Iris pigment epithelial cell (primary cell): ENCODE measurements at places on chromosomes 2 and 18.

DNA sequence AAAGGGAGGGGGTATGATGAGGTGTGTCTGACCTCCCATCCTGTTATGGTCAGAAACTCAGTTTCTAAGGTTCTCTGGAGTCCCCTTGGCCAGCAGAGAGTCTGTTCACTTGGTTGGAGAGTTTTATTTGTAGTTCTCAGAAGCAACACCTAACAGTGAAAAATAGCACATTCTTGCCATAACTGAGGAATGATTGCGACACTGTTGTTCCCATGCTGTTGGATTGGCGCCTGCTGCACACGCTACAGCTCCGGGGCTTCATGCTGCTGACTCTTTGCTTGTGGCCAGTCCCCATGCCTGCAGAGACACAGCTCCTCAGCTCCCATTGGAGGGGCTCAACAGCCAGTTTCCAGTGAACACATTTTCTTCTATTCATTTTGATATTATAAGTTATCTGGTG, 42.1 kb downstream of the TPGS2 start:
- DNase-seq, result peak; percentile 93

DNA sequence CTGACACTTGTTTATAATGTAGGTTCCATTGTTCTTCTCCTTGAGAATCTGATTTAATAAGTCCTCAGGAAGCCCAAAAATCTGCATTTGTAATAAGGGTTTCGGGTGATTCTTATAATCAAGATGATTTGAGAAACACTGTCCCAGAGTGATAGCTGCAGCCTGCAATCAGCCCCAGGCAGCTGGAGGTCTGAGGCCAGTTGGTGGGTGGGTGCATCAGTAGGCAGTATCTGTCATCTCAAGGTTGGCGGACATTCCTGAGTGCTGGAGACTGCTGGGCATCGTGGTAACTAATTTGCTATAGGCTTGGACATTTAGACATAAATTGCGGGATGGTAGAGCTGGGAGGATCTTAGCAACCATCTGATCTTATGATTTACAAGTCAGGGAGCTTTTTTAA, 2.7 kb upstream of the IL18RAP start:
- no peak for DNase-seq

GRCh38 chr2:11744631-11745394, 1.6 kb upstream of the LPIN1 start:
- peak; percentile 76 for DNase-seq

DNA sequence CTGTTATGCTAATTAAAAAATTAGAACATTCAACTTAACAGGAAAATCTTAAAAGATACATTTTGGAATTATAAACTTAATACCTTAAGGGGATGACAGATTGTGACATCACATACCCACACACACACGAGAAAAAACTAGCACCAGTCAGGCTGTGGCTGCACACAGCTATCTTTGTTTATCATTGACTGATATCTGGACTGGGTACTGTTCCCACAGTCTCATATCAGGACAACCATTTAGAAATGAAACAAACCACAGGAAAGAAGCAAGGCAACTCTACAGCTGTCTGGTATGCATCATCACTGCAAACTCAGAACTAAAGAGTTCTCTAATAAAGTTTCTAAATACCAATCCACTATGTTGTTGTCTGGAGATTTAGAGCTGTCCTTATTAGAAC, 210.9 kb upstream of the SMAD7 start:
- DNase-seq, result peak; percentile 91

DNA sequence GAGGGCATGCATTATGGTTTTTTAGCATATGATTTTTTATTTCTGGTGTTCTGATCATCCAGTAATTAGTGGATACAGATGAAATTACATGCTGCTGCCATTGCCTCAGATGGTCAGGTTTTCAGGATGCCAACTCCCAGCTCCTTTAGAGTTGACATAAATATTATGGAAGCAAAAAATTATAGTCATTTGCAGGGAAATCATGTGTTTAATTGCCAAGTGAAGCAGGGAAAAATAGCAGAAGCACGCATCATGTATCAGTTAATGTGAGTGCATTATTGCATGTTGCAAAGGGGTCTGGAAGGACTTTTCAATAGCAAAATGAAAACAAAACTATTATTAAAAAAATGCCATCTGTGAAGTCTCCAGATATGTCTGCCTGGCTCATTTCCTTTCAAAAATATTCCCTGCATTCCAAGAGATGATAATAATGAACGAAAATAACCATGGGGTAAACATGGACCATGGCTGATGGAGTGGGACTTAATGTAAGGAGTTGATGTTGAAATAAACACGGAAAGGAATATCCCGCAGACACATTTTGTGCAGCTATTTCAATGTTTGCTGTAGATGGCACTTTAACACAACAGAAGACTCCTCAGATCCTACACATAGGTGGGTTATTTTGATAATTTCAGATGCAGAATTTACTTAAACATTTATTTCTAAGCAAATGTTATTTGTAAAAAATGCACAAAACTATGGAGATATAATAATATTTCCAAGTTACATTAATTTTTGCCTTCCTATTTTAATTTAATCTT, 87.7 kb upstream of the DYNAP start:
- DNase-seq, result no peak

GRCh38 chr2:74048843-74049519, 64.3 kb downstream of the TET3 start:
- no peak for DNase-seq

DNA sequence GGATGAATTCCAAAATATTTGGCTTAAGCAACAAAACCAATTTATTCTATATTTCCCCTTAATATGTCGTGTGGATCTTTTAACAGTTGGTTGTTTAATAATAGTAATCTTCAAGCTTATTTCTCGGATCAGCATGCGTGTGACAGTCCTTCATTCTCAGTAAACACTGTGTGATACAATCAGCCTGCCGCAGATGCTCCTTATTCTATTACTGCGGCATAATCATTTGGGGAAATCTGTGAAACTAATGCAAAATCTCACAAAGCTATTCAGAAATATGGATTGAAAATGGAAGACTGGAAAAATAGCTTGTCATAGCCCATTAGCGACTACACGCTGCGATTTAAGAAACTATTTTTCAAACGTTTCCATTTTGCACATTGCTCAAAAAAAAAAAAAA, 36.9 kb downstream of the LINC00305 start:
- no peak for DNase-seq

DNA sequence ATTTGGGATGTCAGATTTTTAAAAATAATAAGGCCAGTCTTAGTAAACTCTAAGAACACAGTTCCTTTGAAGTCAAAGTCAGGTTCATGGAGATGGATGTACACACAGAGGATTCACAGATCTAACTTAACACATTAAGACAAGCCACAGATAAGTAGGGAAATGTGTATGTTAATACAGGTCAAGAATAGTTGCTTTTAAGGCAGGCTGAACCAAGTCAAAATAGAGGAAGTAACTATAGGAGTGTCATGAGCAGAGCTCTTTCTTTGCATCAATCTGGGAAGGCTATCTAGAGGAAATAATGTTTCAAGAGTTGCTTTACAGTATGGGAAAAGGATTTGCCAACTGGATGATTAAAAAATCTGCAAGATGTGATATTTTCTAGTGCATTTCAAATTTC, 128.0 kb upstream of the FBXO11 start:
- no peak for DNase-seq

DNA sequence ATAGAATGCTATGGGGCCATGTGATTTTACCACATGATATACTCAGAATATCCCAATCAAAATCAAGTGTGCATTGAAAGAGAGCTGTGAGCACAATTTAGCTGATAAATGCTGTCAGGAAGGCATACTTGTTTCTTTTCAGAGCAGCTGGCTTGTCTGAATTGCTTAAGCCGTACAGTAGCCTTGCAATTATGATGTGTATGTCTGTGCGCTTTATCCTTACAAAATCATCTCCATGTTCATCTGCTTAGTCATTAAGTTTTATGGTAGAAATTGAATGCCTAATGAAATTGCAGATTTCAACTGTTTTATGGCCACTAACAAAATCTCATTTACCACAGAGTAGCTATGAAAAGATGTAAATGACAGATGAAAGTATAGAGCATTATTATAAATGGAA, 346.0 kb upstream of the DLGAP1 start:
- DNase-seq, result no peak

- DNase-seq, result peak; percentile 24
Observed at GRCh38 chr18:41681138-41681880, 273.7 kb upstream of the PIK3C3 start.

DNA sequence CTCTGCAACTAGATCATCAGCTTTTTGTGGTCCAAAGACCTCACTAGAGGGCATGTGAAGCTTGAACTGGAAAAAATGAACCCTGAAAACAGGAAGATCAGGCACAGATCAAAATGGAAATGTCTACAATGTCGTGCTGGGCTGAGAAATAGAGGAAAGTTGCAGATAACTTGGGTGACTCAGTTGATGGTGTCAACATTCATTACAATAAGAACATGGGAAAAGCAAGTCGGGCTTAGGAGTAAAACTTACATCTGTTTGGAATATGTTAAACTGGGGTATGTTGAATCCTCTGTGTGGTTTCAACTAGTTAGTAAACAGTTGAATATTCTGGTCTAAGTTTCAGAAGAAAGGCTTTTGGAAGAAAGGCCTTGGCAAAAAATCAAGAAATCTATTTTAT, 940.4 kb downstream of the ERBB4 start:
- DNase-seq, result peak; percentile 4

GRCh38 chr18:35267161-35267651, 22.8 kb downstream of the ZSCAN30 start:
- peak; percentile 68 for DNase-seq

GRCh38 chr2:159399716-159400415, 113.4 kb upstream of the WDSUB1 start:
- DNase-seq, result peak; percentile 28

- DNase-seq, result no peak
Observed at GRCh38 chr2:217979151-217979811, 23.5 kb downstream of the TNS1 start.

DNA sequence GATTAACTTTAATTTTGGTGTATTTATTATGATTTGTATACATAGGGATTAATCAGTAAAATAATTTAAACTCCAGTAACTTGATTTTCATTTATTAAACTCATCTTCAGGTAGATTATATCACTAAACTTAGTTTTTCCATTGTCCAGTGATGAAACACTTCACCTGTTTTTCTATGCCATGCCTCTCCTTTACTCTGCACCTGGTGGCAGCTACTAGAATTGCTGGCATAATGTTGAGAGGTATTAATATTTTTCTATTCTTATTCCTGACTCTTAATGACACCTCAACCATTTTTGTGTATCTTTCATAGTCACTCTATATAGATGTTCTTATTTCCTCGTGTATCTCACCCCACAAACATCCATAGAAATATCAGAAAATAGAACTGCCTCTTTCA, 940.3 kb upstream of the CRIM1 start:
- DNase-seq, result peak; percentile 1

DNA sequence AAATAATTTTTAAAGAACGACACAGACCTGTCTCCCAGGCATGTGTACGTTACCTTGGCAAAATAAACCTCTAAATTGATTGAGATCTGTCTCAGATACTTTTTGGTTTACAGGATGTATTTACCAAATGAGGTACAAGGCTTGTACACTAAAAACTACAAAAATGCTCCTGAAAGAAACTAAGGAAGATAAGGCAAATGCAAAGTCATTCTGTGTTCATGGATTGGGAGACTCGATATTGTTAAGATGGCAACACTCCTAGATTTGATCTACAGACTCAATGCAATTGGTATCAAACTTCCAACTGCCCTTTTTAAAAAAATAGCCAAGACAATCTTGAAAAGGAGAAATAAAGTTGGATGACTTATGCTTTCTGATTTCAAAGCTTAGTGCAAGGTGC, 11.5 kb upstream of the KCNE4 start:
- DNase-seq, result no peak

- no peak for DNase-seq
Observed at GRCh38 chr2:47152803-47153202, 2.3 kb downstream of the STPG4 start.

- no peak for DNase-seq
Observed at GRCh38 chr2:142020368-142020767, 110.4 kb downstream of the LRP1B start.

- DNase-seq, result no peak
Observed at GRCh38 chr2:73877071-73877802, 15.6 kb upstream of the ACTG2 start.

- DNase-seq, result no peak
Observed at GRCh38 chr2:63544017-63544627, 44.2 kb downstream of the WDPCP start.
